ENCODE measurements at places on chromosomes 13 and 19.
A peak's percentile ranks its signal among the peaks of the same experiment; 100 is the strongest.

- DNase-seq = no peak
These were observed 27.1 kb upstream of the CCNA1 start for GRCh38 chr13:36405151-36405550.

- DNase-seq = no peak
These were observed 146.3 kb downstream of the GPC5 start for GRCh38 chr13:91544723-91545122.

DNA sequence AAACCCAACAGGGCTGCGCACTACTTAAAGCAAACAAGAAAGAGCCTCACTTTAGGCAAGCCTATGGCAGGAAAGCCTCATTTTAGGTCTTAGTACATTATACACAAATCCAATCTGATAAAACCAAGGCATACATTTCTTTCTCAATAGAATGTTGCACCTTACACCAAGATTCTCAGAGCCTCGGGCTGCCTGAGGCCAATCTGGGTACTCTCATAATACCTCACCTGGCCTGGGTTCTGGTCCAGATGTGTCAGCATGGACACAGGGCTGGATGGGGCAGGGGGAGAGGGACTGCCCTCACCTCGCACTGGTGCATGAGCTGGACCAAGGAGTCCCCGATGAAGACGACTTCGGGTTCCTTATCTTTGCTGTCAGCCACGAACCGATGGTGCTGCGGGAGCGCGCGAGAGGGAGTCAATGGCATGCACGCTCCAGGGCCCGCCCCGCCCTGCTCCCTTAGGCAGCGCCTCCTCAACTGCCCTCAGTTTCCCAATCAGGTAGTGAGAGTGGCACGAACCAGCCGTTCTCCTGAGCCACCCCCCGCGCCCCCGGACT lies at the start of gene PRR19:
PRR19 (plus strand) TSS at position 487 of the 558 bp plus-strand sequence. CDS start 7,453 bp downstream, outside the sequence.
- peak; percentile 41 for DNase-seq

DNA sequence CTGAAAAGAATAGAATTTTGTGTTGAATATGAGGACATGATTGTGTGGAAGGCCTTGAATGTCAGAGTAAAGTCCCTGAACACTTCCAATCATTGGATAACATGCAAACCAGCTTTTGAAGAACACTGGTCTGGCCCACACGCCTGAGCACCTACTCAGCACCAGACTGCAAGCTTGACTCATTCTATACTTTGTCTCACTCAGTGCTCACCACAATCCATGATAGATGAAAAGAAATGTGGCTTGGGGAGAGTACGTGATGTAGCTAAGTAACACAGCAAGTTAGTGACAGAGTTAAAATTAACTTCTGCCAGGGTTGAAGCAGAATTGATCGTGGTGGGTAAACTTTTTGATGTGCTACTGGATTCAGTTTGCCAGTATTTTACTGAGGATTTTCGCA lies 12.0 kb downstream of the DLEU7 start:
- DNase-seq = no peak

DNA sequence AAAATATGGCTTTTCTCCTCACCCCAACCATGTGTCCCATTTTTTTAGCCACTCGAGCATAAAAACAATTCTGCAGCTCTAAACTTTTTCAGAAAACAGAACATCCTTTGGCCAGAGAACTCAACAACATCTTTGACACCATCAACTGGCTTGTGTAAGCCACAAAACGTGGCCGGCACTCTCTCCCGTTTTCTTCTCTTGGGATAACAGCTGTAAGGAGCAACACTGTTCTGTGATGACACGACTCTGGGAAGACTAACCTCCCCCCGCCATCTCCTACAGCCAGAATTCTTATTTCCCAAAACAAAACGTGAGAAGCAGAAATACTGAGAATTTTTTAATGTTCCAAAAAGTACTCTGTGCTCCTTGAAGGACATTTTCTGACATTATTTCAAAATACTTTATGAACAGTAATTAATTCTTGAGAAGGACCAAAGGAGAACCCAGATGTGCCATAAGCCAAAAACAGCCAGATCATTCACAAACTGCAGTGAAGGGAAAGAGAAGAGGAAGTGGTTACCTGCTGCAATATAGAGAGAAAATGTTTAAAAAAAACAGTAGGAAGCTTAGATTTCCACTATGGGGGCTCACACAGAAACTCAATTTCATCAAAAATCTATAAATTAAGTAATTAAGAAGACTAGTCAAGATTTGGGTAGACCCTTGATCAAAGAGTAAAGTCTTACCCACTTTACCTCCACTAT lies 25.8 kb downstream of the COL4A1 start:
- no peak for DNase-seq

- no peak for DNase-seq
These were observed 240.3 kb downstream of the LACC1 start for GRCh38 chr13:44120043-44120442.

GRCh38 chr19:33332248-33332647 lies 29.9 kb upstream of the CEBPA start:
- no peak for DNase-seq

GRCh38 chr19:41928754-41929535 lies 696 bp upstream of the ERFL start:
- DNase-seq = no peak

- DNase-seq = peak; percentile 27
These were observed 50.7 kb downstream of the ZNF723 start for GRCh38 chr19:22882797-22883196.

DNA sequence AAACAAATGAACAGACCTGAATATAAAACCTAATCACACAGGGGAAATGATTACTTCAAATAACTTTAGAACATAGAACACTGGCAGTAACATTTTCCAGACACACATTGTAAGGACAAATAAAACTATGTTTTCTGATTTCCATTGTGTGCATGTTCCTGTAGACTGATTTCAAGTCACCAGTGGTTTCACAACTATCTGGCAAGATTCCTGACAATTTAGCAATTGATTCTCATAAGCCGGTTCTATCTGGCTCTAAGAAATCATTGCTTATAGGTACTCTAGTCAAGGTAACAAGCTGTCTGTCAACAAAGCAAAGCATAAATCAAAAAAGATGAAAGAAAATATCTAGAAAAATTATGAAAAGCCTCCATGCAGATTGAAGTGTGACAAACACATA lies 19.6 kb upstream of the PCCA start:
- DNase-seq = peak; percentile 16

GRCh38 chr13:24528816-24529398 lies 16.3 kb upstream of the PARP4 start:
- DNase-seq = no peak

DNA sequence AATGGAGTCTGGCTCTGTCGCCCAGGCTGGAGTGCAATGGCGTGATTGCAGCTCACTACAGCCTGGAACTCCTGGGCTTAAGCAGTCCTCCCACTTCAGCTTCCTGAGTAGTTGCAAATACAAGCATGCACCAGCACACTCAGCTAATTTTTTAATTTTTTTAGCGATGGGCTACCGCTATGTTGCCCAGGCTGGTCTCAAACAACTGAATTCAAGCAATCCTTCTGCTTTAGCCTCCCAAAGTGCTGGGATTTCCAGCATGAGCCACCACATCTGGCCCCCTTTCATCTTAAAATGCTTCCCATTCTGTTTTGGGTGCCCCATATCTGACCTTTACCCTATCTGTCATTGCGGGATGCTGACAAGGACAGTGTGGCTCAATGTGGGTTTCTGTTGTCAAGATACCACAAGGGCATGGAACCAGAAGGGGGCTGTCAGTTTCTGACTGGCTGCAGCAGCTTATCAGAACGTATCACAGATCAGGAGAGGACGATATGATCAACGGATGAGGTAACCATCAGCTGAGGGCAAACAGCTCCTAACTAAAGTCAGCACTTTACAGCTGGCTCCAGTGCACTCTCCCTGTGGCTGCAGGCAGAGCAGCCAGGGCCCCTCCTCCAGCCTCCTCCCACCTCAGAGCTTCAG lies 32.4 kb downstream of the GPR42 start:
- no peak for DNase-seq

GRCh38 chr13:27014406-27015359 lies 156.9 kb downstream of the USP12 start:
- no peak for DNase-seq

DNA sequence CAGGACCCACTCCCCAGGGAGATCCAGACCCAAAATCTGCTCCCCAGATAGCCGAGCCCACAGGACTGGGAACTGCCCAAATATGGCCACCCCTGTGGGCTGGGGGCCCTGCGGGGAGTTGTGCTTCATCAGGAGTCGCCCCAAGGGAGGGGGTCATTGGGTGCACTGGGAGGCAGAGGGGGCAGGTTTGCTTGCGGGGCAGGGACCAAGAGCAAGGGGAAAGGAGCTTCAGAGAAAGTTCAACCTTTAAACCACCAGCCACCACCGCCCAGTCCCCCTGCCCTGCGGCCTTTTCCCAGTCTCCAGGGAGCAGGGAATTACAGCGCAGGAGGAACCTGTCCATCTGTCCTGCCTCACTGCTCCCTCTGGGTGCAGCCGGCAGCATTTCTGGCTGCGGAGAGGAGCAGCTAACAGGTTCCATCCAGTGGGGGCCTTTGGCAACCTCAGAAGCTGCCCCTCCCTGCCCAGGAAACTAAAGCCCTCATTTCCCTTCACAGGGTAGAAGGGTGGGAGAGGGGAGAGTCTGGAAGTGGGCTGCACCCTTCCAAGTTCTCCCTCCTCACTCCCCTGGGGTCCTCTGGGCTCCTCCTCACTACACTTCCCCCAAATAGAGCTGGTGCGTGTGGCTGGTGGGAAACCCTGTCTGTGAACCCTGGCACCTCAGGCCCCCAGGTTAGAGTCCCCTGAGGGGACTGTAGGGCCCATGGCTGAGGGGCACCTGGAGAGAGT lies 13.8 kb upstream of the ASF1B start:
- no peak for DNase-seq

GRCh38 chr19:45508417-45508860 lies 1.2 kb downstream of the VASP start:
- peak; percentile 44 for DNase-seq

GRCh38 chr13:105193026-105193425 lies 1342.4 kb downstream of the EFNB2 start:
- no peak for DNase-seq

- no peak for DNase-seq
These were observed 44.5 kb upstream of the EPHX3 start for GRCh38 chr19:15276620-15277215.

- peak; percentile 59 for DNase-seq
These were observed 727 bp downstream of the CERS1 start for GRCh38 chr19:18895038-18895823.

DNA sequence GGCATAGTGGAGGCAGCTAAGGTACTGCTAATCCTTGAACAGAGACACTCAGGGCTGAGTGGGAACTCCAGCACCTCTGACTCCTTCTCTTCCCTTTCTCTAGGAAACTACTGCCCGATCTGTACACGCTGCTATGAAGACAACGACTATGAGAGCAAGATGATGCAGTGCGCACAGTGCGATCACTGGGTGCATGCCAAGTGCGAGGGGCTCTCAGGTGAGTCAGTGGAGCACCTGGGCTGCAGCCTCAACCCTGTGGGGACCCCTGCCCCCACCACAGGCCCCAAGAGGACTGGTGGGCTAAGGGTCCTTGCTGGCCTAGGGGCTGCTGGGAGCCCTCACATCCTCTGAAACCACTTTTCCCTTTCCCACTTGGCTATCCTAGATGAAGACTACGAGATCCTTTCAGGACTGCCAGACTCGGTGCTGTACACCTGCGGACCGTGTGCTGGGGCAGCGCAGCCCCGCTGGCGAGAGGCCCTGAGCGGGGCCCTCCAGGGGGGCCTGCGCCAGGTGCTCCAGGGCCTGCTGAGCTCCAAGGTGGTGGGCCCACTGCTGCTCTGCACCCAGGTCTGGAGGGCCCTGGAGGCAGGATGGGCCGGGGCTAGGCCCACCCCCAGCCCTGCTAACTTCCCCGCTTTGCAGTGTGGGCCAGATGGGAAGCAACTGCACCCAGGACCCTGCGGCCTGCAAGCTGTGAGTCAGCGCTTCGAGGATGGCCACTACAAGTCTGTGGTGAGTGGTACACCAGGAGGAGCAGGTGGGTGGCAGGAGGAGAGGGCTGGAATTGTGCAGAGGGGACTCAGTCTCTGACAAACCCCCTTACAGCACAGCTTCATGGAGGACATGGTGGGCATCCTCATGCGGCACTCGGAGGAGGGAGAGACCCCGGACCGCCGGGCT lies 9.5 kb downstream of the KMT2B start:
- DNase-seq = no peak

- DNase-seq = no peak
These were observed 171.9 kb downstream of the KLF5 start for GRCh38 chr13:73230716-73231115.

DNA sequence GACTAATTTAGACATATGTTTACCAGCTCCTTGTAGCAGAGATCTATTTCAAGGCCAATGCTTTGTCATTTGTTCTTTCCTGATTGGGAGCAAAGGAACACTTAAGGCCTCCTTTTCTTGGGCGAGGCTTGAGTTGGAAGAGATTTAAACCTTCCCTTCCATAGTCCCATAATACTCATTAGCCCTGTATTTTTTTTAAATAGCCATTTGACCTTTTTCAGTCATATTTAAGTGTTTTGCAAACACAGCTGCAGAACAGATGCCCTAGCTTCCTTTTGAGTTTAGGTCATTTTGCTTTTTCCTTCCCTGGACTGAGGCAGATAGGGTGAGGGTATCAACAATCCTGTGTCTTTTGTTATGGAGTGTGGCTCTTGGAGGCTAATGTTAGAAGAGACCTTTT lies 198.3 kb downstream of the NBEA start:
- no peak for DNase-seq

GRCh38 chr13:109182777-109183465 lies 553.5 kb downstream of the MYO16 start:
- peak; percentile 28 for DNase-seq

GRCh38 chr19:2424686-2425621 lies 2.4 kb downstream of the TIMM13 start:
- peak; percentile 92 for DNase-seq

DNA sequence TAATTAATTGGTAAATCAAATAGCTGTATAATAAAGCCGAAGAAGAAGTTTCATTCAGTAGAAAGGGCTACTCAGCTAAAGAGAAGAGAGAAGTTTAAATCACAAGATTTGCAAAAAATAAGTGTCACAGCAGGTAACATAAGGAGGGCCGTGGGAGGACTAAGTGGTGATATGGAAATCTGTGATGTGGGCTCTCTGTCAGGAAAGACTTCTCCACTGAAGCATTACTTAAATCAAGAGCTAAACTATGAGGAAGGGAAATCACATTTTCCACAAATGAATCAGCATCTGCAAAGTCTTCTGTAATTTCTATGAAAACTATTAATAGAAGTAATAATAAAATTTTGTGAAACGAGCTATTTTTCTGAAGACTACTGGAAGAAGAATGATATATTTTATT lies 153.8 kb downstream of the PCDH9 start:
- no peak for DNase-seq

DNA sequence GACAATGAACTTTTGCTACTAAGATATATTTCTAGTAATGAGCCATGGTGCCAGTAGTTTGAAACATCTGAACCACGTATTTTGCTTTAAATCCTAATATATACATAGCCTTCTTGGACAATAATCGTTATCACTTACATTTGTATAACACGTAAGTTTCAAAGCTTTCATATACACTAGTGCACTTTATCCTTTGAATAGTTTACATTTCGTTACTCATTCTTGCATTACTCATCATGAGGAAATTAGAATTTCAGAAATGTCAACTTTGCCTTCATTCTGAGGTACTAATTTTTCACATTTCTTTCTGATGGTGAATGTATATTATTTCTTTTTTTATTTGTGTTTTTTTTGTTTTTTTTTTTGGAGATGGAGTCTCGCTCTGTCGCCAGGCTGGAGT lies 5.8 kb downstream of the KBTBD7 start:
- peak; percentile 16 for DNase-seq

- no peak for DNase-seq
These were observed 84.0 kb downstream of the SUCLA2 start for GRCh38 chr13:47917022-47917574.

- no peak for DNase-seq
These were observed 2.5 kb upstream of the NR2F6 start for GRCh38 chr19:17248011-17248776.
